GM19239 (cell line): ENCODE measurements at places on chromosomes 7 and 10.

- no peak for DNase-seq
These were observed 36.3 kb upstream of the IL15RA start for GRCh38 chr10:6013413-6014192.

- DNase-seq: no peak
These were observed 41.2 kb upstream of the SVIL start for GRCh38 chr10:29675984-29676383.

DNA sequence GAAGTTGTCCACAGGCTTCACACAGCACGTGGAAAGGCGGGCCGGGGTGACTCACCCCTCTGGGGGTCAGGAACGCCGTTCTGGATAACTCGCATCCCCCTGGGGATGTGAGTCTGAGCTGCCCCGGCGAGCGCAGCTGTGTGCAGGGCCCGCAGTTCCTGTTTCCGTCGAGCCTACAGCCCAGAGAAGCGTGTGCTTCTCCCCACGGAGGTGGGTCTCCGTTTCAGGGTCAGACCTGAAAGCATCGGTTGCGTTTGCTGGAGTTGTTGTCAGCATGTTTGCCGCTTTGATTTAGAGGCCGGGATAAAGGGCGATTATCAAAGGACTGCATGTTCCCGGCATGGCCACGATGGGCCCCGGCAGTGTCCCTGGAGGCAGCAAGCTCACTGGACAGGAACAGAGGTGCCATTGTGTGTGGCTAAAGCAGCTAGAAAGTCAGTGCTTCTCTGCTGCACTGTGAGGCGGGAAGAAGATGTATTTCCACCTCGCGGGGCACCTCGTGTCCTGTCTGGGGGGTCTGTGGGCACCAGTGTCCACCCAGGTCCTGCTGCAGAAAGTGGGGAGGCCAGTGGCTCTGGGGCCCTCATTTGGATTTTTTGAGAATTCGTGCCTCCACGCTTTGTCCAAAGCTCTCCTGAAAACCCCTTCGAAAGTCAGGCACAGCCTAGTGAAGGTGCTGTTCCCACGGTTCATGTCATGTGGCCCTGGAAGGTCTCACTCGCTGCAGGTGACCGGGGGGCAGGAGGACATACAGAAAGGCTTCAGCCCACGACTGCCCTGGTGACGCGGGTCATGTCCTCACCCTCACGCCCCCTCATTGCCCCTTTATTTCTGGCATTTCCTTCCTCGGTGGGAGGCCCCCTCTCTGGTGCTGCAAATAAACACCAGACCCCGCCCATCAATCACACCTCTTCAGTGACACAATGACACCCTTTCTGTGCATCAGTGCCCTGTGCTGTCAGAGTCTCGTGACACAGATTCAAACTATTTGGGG, 27.4 kb upstream of the GDI2 start:
- DNase-seq: peak; percentile 80

GRCh38 chr7:1121886-1122831, 34.2 kb downstream of the GPER1 start:
- no peak for DNase-seq

DNA sequence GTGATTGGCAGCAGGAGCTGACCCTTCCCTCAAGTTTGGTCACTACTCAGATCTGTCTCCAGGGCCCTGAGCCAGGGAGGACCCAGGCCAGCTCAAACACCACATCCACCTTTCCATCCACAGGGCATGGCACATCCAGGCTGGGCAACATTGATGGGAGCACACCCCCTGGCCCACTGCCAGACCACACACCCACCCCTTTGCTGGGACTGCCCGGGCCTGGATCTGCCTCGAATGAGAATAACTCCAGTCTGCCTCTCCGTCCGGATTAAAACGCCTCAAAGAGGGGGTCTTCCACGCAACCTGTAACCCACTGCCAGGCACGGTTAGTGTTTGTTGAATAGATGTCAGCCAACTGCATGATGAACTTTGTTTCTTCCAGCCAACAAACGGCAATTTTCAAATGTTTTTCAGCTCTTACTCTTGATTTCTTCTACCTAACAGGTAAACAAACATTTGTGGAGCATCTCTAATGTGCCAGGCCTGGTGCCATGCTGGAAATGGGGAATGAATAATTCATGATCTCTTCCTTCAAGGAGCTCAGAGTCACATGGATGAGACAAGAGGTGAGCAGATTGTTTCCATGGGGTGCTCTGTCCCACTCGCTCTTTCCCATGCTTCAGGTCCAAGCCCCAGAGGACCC, 41.0 kb upstream of the CHST15 start:
- no peak for DNase-seq

DNA sequence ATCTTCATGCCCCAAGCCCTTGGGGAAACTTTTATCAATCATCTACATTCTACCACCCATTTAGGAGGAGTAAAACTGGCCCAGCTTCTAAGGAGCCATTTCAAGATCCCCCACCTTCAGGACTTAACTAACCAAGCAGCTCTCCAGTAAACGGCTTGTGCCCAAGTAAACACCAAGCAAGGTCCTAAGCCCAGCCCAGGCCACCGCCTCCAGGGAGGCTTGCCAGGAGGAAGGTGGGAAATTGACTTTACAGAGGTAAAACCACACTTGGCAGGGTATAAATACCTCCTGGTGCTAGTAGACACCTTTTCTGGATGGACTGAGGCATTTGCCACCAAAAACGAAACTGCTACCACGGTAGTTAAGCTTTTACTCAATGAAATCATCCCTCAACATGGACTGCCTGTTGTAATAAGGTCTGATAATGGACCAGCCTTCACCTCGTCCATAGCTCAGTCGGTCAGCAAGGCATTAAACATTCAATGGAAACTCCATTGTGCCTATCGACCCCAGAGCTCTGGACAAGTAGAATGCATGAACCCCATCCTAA, 5.6 kb downstream of the AKR1B15 start:
- DNase-seq: no peak

DNA sequence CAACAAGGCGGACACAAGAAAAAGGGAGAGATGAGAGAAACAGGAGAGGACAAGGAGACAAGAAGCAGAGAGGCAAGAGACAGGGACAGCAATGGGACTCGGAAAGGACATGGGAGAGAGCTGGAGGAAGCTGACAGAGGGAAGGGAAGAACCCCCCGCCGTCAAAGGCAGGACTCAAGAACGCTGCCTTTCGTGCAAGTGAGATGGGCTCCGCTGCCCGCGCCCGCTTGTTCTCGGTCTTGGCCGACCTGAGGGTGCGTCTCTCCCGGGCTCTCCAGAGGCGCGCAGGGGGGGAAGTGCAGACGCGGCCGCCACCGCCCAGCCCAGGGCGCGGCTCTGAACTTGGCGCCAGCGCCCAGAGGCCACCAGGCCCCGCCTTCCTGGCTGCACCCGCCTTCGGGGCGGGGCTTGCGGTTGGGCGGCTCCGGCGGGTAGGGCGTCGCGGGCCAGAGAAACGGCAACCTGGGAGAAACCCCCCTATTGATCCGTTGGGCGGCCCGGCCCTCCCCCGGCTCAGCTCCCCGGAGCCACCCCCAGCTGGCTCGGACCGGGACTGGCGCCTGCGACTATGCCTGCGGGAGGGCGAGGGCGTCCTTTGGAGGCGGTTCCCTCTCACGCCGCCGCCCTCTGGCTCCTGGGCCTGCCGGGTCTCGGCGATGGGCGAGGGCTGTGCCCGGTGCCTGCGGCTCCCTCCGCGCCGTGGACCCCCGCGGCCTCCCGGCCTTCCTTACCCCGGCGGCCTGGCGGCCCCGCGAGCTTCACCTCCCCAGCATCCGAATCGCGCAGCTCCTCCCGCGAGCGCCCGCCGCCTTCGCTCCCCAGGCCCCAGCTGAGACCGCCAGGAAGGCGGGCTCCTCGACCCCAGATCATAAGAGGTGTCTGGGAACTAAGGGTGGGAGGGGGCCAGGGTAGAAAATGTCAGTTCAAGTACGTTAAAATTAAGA, 2.2 kb upstream of the ANTXRL start:
- peak; percentile 93 for DNase-seq

- DNase-seq: no peak
These were observed 78.0 kb downstream of the TAF3 start for GRCh38 chr10:7896297-7896696.

- no peak for DNase-seq
These were observed 391.1 kb downstream of the RPS24 start for GRCh38 chr10:78424723-78425122.

- no peak for DNase-seq
These were observed 88.7 kb downstream of the COBL start for GRCh38 chr7:51227861-51228260.

- no peak for DNase-seq
These were observed 60.3 kb upstream of the CFAP46 start for GRCh38 chr10:133002685-133003084.

DNA sequence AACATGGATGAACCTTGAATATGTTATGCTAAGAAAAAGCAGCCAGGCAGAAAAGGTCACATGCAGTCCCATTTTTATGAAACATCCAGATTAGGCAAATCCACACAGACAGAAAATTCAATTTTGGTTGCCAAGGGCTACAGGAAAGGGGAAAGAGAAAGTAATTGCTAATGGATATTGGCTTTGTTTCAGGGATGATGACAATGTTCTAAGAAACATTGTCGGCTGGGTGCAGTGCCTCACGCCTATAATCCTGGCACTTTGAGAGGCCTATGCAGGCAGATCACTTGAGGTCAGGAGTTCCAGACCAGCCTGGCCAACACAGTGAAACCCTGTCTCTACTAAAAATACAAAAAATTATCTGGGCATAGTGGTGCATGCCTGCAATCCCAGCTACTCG, 23.0 kb downstream of the ZNF33B start:
- DNase-seq: no peak

GRCh38 chr10:129089341-129089740, 377.7 kb upstream of the MGMT start:
- no peak for DNase-seq

DNA sequence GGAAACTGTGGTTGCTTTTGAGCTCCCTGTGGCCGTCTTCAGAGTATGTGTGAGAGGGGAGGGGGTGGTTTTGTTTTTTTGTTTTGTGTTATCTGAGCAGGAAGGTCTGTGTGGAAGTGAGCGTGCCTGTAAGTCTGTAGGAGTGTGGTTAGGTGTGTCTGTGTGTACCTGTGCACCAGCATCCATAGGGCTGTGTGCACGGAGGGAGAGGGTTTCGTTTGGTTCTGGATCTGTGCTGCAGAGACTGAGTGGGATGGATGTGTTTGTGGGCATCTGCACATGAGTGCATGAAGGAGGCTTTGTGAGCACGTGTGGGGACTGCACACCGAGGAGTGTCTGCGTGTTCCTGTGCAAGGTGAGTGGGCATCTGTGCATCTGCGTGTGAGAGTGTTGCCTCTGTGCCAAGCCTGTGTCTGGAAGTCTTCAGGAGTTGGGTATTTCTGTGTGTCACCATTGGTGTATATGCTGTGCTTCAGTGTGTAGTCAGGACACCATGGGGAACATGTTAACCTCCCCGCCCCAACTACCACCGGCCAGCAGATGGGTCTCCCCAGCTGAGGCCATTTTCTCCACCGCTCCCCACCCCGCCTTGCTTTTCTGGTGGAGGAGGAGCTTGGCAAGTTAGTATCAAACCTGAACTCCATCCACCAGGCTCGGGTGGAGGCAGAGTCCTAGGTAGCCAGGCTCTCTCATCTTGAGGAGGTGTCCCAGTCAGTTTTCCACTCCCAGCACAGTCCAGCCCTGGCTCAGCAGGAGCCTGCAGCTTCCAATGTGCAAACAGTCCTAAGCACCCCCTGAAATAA, 7.1 kb upstream of the TLX1 start:
- DNase-seq: no peak

GRCh38 chr7:138838166-138838565, 40.2 kb upstream of the ATP6V0A4 start:
- no peak for DNase-seq

DNA sequence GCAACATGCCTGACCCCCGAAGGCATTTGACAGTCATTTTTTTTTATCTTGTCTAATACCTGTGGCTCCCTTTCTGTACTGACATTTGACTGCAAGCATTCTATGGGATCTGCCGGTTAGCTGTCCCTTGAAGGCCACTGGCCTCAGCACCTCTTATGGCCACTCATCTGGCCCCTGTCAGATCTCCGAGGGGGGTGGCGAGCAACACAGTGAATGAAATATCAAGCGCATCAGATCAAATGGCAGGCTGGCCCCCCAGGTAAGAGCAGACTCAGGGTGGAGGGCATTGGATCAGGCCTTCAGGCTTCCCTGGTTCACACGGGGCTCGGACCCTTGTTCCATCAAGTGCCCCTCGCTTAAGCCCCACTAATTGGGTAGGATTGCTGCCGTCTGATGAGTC, 199.6 kb upstream of the MKI67 start:
- no peak for DNase-seq

DNA sequence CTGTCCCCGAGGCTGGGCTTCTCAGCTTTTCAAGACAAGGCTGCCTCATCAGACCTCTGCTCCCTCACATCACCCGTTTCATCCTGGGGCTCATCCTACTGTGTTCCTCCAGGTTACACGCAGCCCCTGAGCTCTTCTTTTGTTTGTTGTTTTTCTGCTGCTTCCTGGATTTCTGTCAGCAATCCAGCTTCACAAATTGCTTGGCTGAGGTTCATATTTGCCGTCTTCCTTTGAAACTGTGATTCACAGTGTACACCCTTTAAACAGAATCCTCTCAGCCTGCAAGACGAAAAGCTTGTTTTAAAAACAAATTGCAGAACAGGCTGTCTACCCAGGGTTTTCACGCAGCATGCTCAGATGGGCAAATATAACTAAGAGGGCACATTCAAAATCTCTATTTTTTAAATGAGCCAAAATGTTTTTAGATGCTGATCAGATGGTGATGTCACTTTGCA, 39.1 kb upstream of the PARD3 start:
- DNase-seq: no peak

DNA sequence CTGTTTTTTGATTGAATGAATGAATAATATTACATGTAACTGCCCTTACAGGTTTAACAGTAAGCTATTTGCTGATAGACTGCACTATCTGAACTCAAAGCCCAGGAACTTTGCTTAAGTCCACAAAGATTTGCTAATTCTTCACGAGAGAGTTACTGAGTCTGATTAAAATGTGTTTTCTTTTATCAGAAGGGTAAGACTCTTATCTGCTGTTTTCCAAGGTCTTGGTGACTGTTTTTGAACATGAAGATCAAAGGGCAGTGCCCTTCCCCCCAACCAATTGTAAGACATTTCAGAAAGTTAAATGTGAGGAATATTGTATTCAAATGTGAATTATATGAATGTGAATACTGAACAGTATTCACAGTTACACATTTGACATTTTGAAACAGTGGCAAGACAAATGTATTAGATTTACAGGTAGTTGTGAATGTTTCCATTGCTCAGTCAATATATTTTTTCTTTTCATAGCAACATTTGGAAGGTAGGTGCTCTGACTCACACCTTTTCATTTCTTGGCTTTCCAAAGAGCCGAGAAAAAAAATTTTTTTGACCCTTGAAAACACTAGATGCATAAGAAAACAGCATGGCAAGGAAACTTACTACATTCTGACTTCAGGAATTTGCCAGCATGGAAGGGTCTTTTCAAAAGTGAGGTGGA, 62.7 kb downstream of the DKK1 start:
- DNase-seq: no peak

- no peak for DNase-seq
These were observed 41.8 kb downstream of the SPDYE5 start for GRCh38 chr7:75533926-75534325.
